Umbilical cord (tissue), 2 donors: ENCODE measurements at places on chromosomes 5 and 9. TPM values are rescaled to one million over a fixed set of nuclear protein-coding genes. Genes with fewer than 3 reads are reported as not detected.

DNA sequence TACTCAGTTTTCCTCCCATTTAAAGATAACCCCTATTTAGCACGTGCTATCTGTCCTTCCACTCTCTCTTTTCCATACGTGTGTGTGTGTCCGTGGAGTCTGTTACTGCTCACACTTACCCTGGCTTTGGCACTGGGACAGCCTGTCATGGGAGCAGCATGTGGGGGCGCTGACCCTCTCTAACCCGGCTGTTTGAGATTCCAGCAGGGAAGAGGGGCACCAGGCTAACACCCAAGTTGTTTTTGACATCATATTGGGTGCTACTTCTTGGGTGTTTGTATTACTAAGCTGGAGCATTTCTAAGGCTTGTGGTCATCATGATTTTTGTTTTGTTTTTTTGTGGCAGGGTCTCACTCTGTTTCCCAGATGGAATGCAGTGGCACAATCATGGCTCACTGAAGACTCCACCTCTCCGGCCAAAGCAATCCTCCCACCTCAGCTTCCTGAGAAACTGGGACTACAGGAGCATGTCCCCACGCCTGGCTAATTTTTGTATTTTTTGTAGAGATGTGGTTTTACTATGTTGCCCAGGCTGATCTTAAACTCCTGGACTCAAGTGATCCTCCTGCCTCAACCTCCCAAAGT is 56.9 kb upstream of the SIMC1 start:
- DNase-seq = no peak

DNA sequence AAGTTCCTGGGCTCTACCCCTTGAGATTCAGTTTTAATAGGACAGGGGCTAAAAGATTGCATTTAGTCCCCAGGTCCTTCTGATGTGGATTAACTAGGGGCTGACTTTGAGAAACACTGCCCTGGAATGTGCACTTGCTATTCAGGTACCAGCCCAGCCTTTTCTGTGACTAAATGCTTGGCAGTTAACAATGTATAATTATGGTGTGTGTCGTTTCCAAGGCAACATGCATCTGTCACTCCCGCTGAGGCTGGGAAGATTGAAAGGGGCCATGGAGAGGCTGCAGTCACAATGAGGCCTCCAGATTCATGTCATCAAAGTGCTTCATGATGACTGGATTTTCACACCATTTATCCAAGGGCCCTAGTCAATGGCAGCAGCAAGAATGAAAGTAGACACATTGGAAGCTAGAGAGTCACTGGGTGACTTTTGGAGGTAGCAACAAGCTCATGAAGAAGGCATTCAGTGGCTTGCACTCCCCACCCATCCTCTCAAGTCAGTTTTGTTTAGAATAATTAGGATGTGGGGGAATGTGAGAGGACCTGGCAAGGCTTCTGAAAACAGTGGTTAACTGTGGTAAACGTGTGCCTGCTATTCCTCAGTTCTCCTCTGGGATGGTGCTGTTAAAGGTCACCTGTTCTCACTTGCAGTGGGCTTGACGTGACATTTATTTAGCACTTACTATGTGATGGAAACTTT is 28.3 kb downstream of the RAI14 start:
- peak; percentile 72 for DNase-seq

DNA sequence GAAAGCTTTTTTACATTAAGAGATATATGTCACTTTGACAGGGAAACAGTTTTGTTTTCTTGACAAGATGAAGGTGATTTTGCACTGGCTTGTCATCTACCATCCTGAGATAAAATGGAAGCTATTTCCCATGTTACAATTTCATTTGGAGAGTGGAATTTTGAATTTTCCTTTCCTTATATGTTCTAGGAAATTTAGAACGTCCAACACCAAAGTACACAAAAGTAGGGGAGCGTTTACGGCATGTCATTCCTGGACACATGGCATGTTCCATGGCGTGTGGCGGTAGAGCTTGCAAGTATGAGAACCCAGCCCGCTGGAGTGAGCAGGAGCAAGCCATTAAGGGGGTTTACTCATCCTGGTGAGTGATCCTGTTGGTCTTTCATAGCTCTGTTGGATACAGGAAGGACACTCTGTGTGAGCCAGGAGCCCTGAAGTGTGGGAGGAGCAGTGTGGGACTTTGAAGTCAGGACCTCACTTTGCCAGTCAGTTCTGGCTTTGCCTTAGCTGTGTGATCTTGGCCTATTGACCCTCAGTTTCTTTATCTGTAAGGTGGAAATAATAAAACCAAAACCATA is 887 bp downstream of the PTPDC1 start:
- no peak for DNase-seq

GRCh38 chr5:57406641-57407040 is 76.0 kb downstream of the ACTBL2 start:
- DNase-seq = no peak

GRCh38 chr5:21594566-21594965 is 1258.6 kb downstream of the CDH12 start:
- no peak for DNase-seq

The SVEP1 gene
- total RNA-seq = 89.3 TPM

DNA sequence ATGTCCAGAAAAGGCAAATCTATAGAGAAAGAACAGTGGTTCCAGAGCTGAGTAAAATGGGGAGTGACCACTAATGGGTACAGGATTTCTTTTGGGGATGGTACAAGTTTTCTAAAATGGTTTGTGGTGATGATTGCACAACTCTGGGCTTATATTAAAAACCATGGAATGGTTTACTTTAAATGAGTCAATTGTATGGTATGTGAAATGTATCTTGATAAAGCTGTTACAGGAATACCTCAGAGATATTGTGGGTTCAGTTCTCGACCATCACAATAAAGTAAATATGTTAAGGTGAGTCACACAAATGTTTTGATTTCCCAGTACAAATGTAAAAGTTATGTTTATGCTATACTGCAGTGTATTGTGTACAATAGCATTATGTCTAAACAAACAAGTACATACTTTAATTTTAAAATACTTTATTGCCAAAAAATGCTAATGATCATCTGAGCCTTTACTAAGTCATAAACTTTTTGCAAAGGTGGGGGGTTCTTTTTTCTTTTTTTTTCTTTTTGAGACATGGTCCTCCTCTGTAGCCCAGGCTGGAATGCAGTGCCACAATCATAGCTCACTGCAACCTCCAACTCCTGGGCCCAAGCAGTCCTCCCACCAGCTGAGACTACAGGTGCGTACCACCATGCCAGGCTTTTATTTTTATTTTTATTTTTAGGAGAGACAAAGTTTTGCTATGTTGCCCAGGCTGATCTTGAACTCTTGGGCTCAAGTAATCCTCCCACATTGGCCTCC is 65.9 kb downstream of the SHOC1 start:
- no peak for DNase-seq

DNA sequence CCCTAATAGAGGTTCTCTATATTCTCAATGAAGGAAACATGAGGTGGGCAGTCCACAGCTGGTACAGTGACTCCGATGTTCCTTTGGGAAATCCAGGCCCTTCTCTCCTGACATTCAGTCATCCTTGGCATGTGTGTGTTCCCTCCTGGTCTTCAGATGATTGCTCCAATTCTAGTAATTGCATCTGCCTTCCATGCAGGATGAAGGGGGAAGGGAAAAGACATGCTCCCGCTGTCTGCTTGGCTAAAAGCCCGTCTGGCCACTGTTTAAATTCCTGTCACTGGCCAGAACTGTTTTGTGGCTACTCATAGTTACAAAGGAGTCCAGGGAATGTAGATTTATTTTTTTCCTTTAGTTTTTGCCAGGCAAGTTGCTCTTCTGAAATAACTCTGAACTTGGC is 65.0 kb downstream of the MAST4 start:
- no peak for DNase-seq

DNA sequence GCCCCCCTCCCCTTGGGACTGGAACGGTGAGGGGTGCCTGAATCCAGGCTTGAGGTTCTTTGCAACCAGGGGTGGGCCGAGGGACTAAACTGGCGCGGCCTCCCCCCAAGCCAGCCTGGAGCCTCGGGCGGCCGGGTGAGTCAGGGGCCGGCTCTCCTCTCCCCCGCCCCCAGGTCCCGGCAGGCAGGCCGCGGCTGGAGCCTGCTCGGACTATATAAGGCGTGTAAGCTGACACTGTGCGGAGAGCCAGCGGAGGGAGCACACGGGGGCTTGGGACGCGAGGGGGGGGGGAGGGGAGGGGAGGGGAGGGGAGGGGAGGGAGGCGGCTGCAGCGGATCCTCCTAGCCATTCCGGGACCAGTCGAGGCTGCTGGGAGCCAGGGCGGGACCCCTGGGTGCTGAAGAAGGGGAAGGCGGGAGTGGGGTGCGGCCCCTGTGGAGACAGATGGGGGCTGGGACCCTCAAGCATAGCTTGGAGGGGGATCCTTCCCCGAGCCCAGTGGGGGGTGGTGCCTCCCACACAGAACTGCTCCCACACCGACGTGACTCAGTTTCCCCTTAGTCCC is 595 bp downstream of the PDLIM7 start:
- DNase-seq = peak; percentile 95
